ENCODE measurements at places on chromosomes 3 and 15.
A peak's percentile ranks its signal among the peaks of the same experiment; 100 is the strongest.

GRCh38 chr3:70805061-70805889, 492.8 kb upstream of the MDFIC2 start:
- no peak for DNase-seq

DNA sequence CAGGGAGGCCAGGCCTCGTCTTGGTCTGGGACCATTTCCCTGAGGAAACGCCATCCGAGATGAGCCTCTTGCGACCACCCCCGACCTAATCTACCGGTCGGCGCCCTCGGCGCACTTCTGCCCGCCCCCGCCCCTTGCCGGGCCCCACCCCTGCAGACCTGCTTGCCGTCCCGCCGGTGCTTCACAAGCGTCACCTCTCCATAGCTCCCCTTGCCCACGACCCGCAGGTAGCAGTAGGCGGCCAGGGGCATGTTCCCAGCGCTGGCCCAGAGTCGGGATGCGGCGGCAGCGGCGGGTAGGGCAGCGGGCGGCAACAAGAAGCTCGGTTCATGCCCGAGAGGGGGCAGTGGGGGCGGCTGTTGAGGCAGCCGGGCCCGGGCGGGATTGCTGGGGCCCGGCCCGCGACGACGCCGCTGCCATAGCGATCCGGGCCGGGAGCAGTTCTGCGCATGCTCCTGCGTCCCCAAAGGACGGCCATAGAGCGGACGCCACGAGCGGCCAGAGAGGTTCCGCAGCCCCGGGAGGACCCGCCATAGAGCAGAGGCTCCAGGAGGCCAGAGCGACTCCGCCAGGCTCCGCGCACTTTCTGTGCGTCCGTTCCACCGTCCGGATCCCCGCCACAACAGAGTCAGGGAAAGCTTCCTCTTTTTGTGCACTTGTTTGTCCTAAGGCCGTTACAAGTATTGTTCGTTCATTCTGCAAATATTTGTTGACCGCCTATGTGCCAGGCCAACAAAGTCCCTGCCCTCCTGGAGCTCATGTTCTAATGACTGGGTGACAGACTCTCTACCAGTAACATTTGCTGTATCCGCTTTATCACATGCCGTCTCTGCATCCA, at the start of gene NEK4:
Gene NEK4 (minus strand): TSS at position 445 of the 838 bp plus-strand sequence. CDS start 194 bp downstream, at position 251.
- peak; percentile 88 for DNase-seq

DNA sequence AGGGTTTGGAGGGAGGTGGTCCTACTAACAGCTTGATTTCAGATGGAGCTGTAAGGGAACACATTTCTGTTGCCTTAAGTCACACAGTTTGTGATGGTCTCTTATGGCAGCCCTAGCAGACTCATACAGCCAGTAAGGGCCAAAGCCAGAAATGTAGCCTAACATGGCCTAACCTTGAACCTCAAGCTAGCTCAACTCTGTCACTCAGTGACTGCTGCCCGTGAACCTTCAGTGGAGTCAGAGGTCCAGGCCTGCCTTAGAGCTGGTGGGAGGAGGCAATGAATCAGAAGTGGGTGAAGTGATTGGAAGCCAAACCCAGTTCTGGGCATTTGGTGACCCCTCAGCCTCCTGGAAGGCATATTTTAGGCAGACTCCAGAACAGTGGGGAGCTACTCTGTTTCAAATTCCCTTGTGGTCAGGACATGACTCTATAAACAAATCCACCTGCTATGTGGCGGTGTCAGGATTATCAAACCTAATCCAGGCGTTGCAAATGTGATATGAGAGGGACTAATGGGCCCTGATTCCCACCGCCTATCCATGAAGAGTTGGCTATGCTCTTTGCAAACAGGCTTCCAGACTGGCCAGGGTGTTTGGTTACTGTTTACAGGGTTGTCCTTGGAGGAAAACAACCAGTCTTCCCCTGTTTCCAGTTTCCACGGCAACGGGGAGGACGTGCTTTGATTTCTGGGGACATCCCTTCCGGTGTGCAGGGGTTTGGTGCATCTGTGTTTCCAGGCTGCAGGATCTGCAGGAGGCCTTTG, 105.9 kb upstream of the AGBL1 start:
- DNase-seq: no peak

GRCh38 chr15:52558196-52558595, 10.6 kb downstream of the ARPP19 start:
- peak; percentile 36 for DNase-seq

GRCh38 chr3:23819599-23820360, 14.0 kb downstream of the UBE2E1 start:
- no peak for DNase-seq

- peak; percentile 51 for DNase-seq
Measured at GRCh38 chr3:141379250-141379966, 11.1 kb downstream of the ZBTB38 start.

- no peak for DNase-seq
Measured at GRCh38 chr15:99628374-99629001, 62.7 kb downstream of the MEF2A start.

- no peak for DNase-seq
Measured at GRCh38 chr15:78201281-78202190, 32.8 kb downstream of the ACSBG1 start.

- no peak for DNase-seq
Measured at GRCh38 chr15:33142708-33143107, 51.8 kb downstream of the FMN1 start.

DNA sequence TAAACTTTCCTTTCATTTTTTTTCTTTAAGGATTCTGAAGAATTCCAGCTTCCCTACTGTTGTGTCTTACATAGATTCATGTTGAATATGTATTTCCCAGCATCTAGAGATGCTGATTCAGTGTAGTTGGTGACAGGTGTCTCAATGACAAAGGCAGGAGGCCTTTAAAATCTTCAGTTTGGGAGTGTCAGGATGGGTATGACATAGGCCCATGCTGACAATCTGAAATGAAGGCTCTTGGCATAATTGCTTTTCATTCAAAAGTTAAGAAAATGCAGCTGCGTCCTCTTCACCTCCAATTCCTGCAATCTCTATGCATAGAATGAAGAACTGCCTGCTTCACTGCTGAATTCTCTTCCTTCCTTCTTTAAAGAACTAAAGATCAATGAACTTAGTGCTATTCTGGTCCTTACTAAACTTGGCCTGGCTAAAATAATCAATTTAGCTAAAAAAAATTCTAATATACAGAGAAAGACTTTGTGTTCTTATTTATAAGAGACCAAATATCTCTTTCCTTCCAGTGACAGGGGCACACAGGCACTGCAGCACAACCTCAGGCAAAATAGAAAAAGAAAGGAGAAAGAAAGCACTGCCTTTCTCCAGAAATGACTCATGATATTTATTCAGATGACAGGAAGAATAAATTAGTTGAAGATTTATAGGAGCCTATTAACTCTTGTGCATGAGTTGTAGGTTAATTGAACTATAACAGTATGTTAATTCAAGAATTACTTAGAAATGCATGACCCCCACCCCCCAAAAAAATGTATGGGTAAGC, 152.6 kb upstream of the GBE1 start:
- DNase-seq: no peak

DNA sequence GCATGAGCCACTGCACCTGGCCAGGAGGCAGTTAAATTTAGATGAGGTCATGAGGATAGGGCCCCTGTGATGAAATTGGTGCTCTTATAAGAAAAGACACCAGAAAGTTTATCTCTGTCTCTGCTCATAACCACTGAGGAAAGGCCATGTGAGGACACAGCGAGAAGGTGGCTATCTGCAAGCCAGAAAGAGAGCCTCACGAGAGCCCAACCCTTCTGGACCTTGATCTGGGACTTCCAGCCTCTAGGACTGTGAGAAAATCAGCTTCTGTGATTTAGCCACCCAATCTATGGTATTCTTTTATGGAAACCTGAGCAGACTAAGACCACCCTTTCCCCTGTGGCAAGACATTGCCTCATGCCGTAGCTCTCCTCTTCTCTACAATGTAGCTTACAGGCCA, 337.6 kb downstream of the THSD4 start:
- no peak for DNase-seq

DNA sequence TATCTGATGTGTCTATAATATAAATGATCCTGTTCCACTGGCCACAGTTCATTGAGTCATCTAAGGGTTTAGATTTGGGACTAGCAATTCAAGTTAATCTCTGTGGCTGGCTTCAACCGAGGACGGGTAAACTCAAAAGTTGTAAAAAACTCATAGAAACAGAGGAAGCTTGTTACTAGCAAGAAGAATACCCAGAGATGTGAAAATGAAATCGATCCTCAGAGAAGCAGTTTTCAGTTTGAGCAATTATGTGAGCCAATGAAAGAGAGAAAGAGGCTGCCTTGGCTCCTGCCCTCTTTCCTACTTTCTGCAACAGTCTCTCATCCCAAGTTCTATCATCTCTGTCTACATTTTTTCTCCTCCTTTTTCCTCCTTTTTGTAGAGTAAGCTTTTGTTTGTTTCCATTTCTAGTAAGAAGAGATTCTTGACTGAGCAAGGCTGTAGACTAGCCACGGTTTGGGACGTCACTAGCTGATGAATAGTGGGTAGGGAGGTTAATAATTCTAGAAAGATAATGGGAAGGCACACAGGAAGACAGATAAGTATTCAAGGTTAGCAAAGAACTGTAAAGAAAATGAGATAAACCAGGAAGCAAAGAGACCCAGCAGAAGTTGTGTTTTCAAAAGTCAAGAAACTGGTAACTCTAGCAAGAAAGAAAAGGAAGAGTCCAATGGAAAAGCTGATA, 298.9 kb upstream of the NR2F2 start:
- DNase-seq: no peak

GRCh38 chr3:77468626-77469020, 428.7 kb downstream of the ROBO2 start:
- DNase-seq: no peak

DNA sequence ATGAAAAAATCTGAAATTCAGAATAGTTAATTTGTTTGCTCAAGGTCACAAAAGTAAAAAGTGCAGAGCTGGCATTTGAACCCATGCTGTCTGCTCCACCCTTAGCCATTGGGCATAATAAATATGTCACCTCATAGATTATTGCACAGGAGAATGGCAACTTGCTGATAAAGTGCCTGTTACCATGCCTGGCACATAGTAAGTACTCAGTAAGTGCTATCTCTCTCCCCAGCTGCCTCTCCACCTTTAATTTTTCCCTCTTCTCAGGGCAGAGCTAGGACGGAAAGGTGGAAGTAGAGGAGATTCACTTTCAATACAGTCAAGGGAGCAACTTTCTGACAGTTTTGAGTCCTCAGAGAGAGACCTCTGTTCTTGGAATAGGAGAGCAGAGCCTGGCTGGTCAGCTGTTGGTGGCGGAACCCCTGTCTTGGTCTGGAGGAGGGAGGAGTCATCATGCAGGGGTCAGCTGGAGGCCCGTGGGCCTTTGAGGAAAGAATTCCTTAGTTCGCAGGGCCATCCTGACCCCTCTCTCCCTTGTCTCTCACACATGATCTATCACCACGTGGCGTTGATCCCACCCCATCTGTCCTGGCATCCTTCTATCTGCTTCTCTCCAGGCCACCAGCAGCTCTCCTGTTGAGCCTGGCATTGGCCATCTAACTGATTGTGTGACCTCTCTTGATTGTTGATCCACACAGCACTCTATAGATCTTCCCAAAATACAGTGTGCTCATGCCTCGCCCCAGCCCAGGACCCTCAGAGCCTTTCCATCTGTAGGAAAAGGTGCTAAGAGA, 149.3 kb downstream of the RPLP1 start:
- no peak for DNase-seq

GRCh38 chr15:94272251-94272898, 41.0 kb downstream of the MCTP2 start:
- DNase-seq: peak; percentile 56

DNA sequence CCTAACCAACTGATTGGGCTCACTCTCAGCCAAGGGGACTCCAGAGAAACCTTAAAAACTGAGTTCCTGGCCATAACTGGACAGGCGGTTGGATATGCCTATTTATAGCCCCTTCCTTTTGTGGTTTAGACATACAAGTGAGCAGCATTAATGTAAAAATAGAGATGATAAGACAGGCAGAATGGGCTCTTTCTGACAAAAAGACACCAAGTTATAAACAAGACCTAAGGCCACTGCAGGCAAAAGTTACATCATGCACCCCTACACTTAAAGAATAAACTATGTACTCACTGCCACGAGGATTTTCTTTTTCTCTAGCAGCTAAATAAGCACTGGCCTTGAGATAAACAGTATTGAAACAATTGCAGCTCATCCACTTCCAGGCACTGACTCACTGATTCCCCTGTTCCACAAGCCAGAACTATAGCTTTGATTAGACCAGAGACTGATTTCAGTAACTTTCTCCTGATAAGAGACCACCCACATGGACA, 30.1 kb downstream of the SUCNR1 start:
- DNase-seq: no peak

DNA sequence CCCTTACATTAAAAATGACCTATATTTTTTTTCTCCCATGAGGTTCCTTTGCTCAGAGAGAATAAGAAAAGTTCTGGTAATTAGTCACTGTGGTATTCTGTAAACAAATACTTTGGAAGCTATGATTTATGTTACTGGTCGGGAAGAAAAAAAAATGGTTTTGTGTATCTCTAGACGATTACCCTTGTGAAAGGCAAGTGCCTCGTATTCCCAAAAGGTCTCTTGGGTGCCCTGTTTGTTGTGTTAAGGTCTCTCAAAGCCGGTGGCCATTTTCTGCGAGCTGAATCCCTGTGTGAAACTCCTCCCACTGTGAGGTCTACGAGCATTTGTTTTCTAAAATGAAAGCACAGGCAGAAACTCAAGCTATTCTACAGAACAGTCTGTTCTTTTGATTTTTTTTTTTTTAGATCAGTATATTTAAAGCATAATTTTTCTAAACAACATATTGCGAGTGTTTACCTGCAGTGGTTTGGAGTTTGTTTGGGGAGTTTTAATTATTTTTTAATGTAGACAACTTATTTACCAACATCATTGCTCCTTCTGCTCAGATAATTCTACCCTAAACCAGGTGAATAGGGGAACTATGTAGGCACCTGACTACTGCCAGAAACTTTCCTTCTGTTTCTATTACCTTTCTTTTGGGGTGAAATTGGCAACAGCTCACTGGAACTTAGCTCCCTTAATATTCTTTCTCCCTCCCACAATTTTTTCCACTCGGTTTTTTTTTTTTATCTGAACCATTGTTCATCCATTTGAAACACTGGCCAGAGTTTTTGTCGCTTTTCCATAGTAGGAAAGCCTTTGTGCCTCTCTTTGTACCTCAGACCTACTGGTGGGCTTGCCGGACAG, 44.0 kb downstream of the ZBTB38 start:
- DNase-seq: peak; percentile 81

DNA sequence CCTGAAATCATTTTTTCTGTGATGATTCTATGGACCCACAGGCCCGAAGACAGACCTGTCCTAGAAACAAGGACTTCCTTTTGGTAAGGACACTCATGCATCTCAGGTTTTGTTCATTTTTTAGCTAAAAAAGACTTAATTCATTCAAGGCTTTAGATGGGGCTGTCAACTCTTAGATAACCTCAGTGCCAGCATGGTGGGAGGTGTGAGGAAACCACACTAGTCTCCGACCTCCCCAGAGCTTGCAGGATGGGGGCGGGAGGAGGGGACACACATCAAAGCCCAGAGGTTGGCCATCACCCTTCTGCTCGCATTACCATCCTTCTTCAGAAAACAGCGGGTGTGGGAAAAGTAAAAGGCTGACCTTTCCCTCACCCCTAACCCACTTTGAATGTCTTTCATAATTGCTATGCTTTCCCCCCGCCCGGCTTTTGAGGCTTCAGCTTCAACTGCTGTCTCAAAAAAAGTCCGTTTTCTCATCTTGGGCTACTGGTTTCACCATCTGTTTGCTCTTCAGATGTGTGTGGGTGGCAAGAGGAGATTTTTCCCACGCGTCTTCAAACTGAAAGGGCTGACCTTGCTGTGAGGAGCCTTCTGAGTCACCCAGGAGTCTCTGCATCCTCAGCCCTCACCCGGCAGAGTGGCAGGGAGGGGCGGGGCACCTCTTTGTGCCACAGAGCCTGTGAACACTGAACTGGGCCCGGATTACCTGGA, 27.6 kb upstream of the CXCR6 start:
- peak; percentile 69 for DNase-seq

GRCh38 chr15:48380198-48380597, 49.0 kb downstream of the DUT start:
- no peak for DNase-seq

Data from CD4-positive, alpha-beta T cell treated with Interleukin-21 for 1 hour (primary cell).